ENCODE measurements at places on chromosomes 6 and 20. TPM values are rescaled to one million over a fixed set of nuclear protein-coding genes. Genes with fewer than 3 reads are reported as not detected.

- no peak overlapping the region for H3K4me3 ChIP-seq
- no peaks in the 10 kb centered on the region for H3K36me3 ChIP-seq
- no peaks in the 10 kb centered on the region for H3K4me1 ChIP-seq
- peaks cover 4% of the 10 kb centered on the region for H3K27me3 ChIP-seq
- DNase-seq, result no peak
- H3K27ac ChIP-seq, result no peak overlapping the region
These were observed 131.5 kb downstream of the TAF4 start for GRCh38 chr20:61933951-61934715.

DNA sequence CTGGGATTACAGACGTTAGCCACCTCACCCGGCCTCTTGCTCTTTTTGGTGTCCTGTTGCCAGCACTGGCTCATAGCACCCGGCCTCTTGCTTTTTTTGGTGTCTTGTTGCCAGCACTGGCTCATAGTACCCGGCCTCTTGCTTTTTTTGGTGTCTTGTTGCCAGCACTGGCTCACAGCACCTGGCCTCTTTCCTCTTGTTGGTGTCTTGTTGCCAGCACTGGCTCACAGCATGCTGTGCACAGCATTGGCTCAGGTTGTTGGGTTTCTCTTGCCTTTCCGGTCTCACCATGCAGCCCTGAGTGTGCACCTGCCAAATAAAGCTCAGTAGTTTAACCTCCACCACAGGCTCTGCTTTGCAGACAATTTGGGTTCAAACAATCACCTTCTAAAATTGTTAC, 208.2 kb downstream of the THBS2 start:
- H3K4me1 ChIP-seq, result peaks cover 2% of the 10 kb centered on the region
- H3K36me3 ChIP-seq, result no peaks in the 10 kb centered on the region
- no peak overlapping the region for H3K27ac ChIP-seq
- H3K27me3 ChIP-seq, result peaks cover 80% of the 10 kb centered on the region

DNA sequence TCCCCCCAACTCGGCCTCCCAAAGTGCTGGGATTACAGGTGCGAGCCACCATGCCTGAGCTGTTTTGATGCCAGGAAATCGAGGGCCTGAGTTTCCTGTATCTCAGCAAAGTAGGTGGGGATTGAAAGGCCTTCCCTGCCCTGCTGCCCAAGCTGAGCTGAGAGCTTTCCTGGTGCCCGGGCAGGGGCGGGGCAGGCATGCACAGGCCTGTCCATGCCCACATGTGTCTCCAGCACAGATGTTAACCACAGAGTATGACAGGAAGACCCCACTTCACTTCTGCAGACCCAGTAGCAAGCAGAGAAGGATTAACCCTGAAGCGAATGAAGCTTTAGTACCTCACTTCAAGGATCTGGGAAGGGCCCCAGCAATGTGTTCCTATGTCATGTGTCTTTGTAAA, 66.0 kb downstream of the GPR6 start:
- H3K4me3 ChIP-seq, result no peak overlapping the region
- peaks cover 9% of the 10 kb centered on the region for H3K4me1 ChIP-seq
- H3K27me3 ChIP-seq, result peaks cover 3% of the 10 kb centered on the region

GRCh38 chr20:37688093-37688492, 5.7 kb upstream of the CTNNBL1 start:
- H3K27ac ChIP-seq, result no peak overlapping the region
- DNase-seq, result no peak
- no peaks in the 10 kb centered on the region for H3K36me3 ChIP-seq
- no peaks in the 10 kb centered on the region for H3K4me1 ChIP-seq

Gene NKX2-2
- total RNA-seq, result 15.5 TPM

Gene NCOA7
- total RNA-seq, result 18.0 TPM

Gene UBD
- 1.9 TPM for total RNA-seq

Gene RSPH9
- 0.31 TPM for total RNA-seq

Gene OPRL1
- total RNA-seq, result 1.5 TPM

Data from progenitor cell of endocrine pancreas (in vitro differentiated cells).